ENCODE measurements at places on chromosomes 6 and 20.

DNA sequence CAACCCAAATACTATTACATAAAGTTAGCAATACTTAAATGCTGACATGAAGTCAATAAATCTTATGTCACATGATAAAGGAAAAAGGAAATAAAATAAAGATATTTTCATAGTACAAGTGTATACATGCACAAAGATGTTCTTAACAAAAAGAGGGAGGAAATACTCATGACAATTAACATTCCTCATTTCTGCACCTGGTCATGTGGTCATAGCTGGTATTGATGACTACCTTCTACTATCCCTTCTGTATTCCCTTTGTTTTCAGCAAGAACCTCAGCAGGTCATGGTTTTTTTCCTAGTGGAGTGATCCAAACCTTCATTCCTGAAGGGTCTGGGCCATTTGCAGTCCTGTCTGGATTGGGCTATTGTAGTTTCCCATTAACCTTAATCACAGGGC, 43.5 kb upstream of the FYN start:
- no peak for DNase-seq

DNA sequence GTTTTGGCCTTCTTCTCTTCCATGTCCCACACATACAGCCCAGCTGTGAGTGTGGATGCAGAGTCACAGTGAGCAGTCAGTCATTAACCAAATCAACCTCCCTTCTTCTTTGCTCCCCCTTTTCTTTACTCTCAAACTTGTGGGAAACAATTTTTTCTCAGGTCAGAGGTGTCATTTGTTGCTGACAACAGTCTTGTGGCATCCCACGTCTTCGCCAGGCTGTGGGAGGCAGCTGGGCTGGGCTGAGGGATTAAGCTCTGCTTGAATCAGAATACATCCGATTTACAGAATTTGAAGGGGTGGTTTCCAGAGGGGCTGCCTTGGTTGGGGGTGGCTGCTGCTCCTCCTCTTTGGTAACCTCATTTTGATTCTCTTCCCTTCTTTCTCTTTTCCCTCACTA, 40.5 kb downstream of the SCGN start:
- DNase-seq = no peak

- DNase-seq = no peak
These were observed 308.3 kb downstream of the LAMA2 start for GRCh38 chr6:129191235-129191634.

DNA sequence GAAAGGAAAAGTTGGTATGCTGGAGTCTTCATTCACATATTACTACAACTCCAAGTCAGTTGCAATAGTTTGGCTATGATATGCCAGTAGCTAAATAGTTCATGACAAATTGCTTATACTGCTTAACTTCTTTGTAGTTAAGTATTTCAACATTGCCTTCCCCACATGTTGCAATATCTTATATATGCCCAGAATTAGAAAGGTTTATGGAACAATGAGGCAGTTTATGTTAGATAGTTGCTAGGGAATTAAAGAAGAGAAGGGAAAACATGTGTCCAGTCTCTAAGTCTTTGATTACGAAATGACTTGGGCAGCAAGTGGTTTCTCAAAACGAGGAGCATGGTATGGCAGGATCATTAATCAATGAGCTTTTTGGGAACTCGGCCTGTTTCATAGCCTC, 145.8 kb downstream of the PLCB4 start:
- DNase-seq = no peak

GRCh38 chr20:35511814-35512420, 17.5 kb downstream of the C20orf173 start:
- DNase-seq = no peak
